ENCODE measurements at places on chromosomes 3 and 15.

- DNase-seq: peak; percentile 33
Observed at GRCh38 chr3:127629467-127630403, 750 bp downstream of the PODXL2 start.

- no peak for DNase-seq
Observed at GRCh38 chr3:148477375-148477774, 220.3 kb upstream of the AGTR1 start.

DNA sequence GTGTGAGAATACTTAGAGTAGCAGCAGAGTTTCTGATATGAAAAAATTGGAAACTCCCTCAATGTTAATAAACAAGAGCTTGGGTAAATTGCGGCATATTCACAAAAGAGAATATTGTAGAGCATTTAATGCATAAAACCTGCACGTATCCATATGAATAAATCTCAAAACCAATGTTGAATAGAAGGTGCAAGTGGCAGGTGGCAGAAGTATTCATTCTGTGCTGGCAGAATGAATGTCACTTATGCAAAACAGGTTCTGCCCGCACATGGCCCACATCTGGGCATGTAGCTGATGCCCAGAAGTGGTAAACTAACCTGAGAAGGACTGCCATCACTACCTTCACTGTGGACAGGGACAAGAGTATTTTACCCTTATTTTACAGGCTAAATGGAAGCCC lies 14.1 kb upstream of the PRSS50 start:
- no peak for DNase-seq

DNA sequence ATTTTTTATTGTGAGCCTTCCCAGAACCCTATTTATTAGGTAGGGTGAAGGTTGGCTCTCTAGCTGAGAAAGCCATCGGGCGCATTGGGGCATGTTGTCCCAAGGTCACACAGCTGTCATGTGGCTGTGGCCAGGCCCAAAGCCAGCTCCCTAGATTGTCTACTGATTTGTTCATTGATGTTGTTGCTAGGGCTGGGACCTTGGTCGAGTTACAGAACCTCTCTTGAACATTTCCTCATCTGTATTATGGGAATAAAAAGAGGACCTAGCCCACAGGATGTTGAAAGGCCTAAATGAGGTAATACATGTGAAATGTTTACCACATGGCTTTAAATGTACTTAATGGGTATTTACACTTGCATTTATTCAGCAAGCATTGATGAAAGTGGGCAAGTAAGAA lies 252.5 kb downstream of the SUCLG2 start:
- no peak for DNase-seq

DNA sequence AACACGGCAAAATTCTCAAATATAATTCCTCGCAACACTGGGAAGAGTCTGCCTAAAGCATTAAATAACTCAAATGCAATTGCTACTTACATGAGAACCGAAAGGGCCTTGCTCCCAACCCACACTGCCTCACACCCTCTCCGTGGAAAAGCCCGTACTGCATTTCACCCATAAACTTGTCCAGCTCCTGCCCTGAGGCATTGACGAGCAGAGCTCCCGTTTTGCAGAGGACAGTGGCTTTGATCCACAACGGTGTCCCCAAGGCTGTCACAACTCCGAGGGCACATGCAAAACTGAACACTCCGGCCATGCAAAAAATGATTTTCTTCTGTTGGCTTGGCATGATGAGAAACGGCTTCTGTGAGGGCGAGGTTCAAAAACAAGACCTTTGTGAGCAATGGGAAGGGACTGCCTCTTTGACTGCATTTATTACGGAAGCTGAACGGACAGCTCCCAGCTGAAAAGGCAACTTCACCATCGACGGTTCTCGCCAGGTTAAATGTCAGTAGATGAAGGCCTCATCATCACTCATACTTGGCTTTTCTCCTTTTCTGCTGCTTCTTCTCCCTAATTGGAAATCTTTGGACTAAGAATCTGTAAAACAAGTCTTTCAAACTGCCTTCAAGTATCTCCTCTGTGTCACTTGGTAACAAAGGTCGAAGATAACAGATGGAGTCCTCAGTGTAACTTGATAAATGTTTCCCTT lies at the start of gene CLRN1:
Gene CLRN1 (minus strand): TSS at position 362 of the 706 bp plus-strand sequence. CDS start 19 bp downstream, at position 343.
- no peak for DNase-seq

DNA sequence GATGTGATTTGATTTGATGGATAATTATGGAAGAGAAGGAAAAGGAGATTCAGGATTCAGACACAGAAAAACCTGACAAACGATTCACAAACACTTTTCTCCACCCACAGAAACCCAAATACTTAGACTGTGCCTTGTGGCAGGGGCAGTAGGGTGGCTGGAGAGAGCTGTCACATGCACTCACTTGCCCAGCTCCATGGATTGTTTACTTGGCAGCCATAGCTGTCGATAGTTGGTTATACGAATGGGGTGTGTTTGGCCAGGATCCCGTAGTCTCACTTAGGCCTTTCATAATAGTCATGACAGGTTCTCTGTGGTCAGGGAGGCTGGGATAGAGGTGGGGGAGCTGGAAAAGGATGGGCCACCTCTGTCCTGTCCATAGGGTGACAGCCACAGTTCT lies 76.9 kb downstream of the CACNA1D start:
- DNase-seq: no peak

DNA sequence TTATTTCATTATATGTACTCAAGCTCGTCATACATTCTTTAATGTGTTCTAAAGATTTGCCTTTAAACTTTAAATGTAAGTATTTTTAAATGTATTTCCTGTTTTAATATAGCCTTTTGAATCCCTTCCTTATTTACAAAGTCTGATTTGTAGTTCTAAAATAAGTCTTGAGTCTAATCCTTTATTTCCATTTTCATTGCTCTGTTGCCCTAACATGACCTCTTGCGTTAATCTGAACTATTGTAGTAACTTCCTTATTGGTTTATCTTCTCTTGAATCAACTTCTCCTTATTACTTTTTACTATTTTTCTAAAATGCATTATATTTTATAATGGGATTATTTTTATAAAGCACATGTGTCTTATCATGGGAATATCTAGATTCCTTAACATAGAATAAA lies 24.0 kb downstream of the KNL1 start:
- DNase-seq: no peak

DNA sequence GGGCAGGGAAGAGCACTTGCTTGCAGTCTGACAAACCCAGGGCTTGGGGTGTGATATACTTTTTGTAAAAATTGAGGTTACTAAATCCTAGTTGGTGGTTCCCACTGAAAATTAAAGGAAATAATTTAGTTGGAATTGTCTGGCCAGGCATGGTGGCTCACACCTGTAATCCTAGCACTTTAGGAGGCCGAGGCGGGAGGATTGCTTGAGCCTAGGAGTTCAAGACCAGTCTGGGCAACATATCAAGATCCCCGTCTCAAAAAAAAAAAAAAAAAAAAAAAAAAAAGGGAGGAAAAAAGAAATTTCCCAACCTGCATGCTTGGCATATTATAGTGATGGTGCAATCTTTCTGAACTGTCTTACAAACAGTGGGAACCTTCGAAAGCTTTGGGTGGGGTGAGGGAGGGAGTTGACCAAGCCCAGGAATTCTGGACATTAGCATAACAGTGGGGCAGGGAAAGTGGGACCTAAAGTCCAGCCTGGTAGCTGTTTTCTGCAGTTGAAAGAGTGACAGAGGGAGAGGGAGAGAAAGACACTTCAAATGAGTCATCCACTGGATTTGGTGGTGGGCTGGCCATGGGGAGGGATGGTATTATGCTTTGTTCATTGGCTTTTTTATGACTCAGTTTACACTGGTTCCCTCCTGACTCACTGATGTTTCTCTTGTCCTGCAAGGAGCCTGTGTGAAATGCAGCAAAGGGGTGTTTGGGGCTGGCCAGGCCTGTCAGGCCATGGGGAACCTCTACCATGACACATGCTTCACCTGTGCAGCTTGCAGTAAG lies 41.1 kb downstream of the LIMD1 start:
- no peak for DNase-seq

GRCh38 chr15:77533578-77534430 lies 98.9 kb downstream of the LINGO1 start:
- DNase-seq: no peak

DNA sequence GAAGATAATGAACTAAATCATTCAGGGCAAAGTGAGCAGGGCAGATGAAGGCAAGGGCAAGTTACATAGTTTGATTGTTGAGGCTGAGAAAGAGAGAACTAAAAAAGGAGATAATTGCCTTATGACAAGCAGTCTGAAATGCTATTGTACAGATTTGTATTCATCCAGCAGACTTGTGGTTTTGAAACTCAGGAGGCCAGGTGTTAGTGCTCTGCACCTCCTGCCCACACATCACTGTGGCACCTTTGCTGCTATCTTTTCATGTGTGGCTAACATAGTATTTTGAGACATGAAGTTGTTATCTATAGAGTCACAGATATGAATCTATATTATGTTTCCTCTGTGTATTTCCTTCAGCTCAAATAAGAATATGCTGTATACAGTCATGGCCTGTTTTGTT lies 24.3 kb upstream of the SUCLG2 start:
- no peak for DNase-seq

GRCh38 chr15:44009038-44009437 lies 182.2 kb downstream of the WDR76 start:
- no peak for DNase-seq

- no peak for DNase-seq
Observed at GRCh38 chr15:75063338-75063737, 39.9 kb downstream of the PPCDC start.

GRCh38 chr15:101505610-101506337 lies 16.3 kb upstream of the PCSK6 start:
- DNase-seq: no peak

- peak; percentile 97 for DNase-seq
Observed at GRCh38 chr15:40069178-40070165, 30.5 kb upstream of the SRP14 start.

DNA sequence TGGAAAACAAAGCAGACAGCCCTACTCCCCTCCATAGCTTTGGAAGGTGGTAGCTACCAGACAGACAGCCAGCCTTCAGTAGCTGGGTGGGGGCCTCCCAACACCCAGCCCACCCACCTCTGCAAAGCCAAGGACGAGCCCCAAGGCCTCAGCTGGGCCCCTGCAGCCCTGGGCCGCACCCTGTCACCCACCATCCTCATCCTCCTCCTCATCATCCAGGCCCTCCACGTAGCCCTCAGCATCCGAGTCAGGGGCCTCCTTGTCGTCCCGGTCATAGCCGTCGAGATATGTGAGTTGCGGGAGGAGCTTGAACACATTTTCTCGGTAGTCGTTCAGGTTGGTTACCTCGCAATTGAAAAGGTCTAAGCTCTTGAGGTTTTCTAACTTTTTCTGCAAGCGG lies 36.5 kb downstream of the ANP32A start:
- DNase-seq: no peak

DNA sequence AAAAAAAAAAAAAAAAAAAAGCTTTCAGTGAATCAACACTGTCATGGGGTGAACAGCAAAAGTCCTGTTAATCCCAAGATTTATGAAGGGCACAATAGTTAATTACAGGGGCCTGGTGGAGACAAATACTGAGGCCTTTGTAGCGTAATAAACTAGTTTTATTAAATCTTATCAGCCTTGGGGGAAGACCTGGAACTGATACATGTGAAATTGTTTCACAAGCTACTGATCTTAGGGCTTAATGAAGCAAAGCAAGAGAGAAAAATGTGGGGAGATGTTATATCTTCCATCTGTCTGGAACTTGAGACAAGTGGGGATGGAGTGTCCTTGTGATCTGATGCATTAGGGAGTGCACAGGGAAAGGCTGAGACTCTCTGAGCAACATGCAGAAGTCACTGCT lies 47.9 kb upstream of the OSBPL11 start:
- DNase-seq: no peak

- no peak for DNase-seq
Observed at GRCh38 chr15:71462638-71463037, 347.4 kb downstream of the THSD4 start.

DNA sequence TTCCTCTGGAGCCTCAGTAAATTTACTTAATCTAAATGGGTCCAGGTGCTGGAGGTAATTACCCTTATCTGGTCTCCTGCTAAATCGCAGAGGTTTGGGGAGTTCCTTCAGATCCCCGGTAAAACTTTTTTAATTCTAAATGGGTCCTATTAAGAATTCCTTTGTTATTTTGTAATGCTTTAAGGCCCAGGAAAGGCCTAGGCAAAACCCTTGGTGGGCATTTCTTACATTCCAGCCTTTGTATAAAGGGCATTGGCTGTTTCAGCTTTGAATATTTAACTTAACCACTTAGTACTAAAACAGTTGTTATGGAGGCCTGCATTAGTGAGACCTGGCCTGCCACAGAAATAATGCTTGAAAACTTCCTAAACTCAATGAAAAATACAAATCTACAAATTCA lies 14.9 kb upstream of the ZNF662 start:
- DNase-seq: no peak
